Body of pancreas (tissue), 4 donors: ENCODE measurements at places on chromosomes 1 and 21. TPM values are rescaled to one million over a fixed set of nuclear protein-coding genes. Genes with fewer than 3 reads are reported as not detected.
A peak's percentile ranks its signal among the peaks of the same experiment; 100 is the strongest.

HRNR gene
- total RNA-seq: not detected

SLC22A15 gene
- 7.9 TPM for total RNA-seq

FCRL4 gene
- not detected for total RNA-seq

MROH9 gene
- total RNA-seq: not detected

CYP4X1 gene
- 14.2 TPM for total RNA-seq

TMED5 gene
- 31.1 TPM for total RNA-seq

ETV3L gene
- not detected for total RNA-seq

C1QTNF12 gene
- not detected for total RNA-seq

DDR2 gene
- 7.8 TPM for total RNA-seq

LRRC3 gene
- total RNA-seq: 1.0 TPM

HES3 gene
- not detected for total RNA-seq

DNA sequence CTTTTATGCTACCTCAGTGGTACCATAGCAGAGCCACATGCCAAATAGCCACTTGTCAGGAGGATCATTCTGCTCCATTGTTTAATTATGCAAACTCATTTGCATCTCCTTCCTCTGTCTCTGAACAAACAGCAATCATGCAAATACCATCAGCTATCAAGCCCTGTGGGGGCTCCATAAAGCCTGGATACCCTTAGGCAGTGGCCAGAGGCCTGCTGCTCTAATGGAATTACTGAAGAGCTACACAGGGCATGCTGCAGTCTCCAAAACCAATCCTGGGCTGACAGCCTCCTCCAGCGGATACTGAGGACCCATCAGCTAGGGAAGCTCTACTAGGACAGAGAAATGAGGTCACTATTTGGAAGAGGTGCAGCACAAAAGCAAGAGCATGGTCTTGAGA lies 376.3 kb downstream of the KCNH1 start:
- DNase-seq: no peak

DNA sequence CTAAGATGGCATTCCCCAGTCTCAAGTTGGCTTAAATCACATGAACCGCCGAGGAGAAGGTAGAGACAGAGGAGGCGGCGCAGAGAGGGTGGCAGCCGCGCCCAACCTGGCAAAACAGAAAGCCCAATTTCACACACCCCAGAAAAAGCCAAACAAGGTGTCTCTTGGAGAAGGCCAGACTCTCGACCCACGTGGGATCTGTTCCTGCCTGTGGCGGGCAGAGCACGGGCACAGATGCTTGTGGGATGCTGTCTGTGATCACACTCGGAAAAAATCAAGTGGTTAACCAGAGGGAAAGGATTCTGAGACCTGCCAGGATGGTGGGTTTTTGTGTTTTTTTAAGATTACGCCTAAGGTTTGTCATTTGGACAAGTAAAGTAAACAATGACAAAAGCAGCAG lies 80.7 kb downstream of the MRPL37 start:
- DNase-seq: no peak

DNA sequence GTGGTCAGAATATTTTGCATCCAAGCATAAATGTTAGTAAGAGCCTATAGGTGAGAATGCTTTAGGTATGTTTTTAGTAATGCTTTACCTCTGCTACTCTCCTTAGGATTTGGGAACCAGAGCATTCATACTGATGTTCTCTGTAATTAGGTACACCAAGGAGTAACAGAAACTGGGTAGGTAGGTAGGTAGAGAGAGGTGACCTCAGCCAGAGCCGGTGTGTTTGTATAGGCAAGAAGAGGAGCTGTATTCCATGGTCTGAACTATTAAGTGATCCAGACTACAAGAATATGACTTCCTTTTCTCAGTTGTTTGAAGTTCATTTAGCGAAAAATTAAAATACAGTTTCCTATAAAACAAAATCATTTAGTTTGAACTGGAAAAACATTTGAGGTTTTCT lies 108.5 kb downstream of the SDCCAG8 start:
- no peak for DNase-seq

DNA sequence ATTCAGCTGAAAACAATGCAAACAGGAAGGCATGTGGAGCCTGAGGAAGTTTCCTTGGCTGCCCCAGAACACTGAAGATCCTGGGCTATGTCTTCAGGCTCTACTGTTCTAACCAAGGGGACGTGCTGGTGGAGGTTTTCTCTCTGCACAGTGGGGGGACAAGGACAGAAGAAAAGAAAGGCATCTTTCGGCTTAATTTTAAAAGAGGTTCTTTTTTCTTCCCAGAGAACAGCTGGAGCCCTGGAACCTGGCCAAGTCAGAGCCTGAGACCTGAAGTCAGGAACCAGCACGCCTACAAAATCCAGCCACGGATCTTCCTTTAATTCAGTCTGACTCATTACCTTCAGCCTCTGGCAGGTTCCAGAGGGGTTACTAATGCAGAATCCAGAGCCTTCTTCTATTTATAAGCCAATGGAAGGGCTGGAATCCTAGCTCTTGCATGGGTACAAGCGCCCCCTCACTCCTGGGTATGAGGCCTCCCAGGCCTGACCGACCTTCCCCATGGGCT lies 19.8 kb downstream of the CTNNBIP1 start:
- DNase-seq: peak; percentile 68

GRCh38 chr1:10771789-10772188 lies 24.7 kb downstream of the CASZ1 start:
- DNase-seq: no peak

GRCh38 chr1:246280551-246280950 lies 226.5 kb downstream of the SMYD3 start:
- no peak for DNase-seq

- DNase-seq: no peak
Measured at GRCh38 chr21:40618191-40618973, 228.6 kb downstream of the DSCAM start.

- DNase-seq: no peak
Measured at GRCh38 chr1:92425617-92426016, 61.1 kb downstream of the GFI1 start.

GRCh38 chr1:204065174-204065985 lies 7.5 kb upstream of the SOX13 start:
- no peak for DNase-seq

- DNase-seq: peak; percentile 11
Measured at GRCh38 chr1:18539171-18539570, 58.4 kb downstream of the KLHDC7A start.

DNA sequence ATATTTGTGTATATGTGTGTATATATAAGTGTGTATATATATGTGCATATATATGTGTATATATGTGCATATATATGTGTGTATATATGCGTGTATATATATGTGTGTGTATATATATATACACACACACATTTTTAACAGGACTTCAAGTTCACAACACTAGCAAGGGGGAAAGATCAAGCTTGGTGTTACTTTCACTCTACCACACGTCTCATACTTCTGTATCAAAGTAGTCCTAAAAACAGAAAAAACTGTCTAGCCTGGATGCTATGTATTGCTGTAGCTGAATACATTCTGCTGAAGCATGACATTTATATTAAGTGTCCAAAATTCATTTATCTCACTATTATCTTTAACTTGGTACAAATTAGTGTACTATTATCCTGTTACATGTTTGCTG lies 17.9 kb upstream of the ATP6V1G3 start:
- no peak for DNase-seq

DNA sequence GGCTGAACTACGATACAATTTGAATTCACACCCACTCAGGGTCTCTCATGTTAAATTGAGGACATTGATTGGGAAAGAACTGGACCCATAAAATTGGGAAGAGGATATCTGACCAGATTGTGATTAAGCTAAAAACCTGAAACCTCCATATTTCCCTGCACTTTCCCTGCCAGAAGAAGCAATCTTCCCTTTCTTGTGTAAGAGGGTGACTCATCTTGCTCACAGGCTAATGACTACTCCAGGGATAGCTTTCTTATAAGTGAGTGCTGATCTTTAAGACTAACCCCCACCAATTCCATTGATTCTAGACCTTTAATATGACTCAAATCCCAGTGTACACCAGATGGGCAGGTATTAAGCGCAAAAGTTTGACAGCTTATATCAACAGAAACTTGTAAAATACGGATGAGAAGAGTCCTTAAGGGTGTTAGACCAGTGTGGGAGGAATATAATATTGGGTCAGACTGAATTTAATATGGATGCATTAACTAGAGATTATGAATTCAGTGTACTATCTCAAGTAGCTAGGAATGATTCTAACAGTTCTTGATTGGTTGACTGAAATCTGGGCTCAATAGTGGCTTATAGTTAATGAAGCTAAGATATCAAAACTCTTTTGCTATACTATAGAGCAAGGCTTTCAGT lies 12.1 kb upstream of the SGIP1 start:
- DNase-seq: no peak

GRCh38 chr21:34797921-34798535 lies 129.2 kb downstream of the CLIC6 start:
- no peak for DNase-seq

DNA sequence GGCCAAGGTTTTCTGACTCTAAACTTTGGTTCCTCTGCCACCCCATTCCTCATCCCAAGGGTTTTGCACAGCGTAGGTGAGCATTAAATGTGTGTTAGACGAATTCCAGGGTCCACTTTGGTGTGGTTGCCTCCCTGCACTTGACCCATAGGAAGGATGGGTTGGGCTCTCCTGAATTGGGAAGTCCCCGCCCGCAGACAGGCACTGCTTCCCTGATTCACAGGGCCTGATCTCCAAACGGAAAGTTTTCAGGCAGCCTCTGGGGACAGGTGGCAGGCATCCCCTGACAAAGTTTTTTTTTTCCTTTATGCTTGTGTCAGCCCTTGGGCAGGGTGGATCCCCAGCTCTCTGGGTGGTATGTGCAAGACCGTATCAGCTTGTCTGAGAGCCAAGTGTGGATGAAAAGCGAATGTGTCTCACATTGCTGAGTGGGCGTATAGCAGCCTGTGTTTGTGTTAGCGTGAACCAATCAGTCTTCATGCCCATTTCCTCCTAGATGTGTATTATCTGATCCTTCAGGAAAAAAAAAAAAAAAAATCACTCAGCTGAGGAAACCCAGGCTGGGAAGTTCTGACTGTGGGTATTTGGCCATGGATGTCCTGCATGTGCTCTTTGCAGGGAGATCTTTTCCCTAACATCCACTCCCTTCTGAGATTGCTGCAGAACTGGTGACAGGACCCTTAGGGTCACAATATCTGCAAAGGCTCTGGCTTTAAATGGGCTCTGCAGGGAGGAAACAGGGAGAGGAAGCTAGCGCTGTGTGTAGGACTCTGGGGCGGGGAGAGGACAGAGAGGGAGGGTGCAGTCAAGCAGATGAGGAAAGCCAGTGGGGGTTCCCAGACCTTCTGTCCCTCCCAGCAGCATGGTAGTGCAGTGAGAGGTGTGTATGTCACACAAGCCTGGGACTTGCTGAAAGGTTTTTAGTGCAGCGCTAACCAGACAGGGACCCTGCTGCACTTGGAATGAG lies 42.2 kb upstream of the TRABD2B start:
- no peak for DNase-seq

GRCh38 chr21:44727321-44727720 lies 15.9 kb upstream of the TSPEAR start:
- DNase-seq: no peak

DNA sequence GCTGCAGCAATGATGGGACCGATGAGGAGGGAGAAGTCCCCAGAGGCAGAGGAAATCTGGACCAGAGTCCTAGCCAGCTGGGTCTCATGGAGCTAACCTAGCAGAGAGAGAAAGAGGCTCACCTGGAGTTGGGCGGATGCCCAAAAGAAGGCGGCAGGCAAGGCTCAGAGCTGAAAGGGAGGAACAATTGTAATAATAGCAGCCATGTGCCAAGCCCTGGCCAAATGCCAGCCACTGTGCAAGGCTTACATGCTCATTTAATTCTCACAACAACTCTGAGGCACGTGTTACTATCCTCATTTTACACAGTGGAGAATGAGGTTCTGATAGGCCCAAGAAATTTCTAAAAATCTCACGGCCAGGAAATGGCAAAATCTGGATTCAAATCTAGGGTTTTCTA lies 50.0 kb upstream of the ZNF648 start:
- peak; percentile 26 for DNase-seq

DNA sequence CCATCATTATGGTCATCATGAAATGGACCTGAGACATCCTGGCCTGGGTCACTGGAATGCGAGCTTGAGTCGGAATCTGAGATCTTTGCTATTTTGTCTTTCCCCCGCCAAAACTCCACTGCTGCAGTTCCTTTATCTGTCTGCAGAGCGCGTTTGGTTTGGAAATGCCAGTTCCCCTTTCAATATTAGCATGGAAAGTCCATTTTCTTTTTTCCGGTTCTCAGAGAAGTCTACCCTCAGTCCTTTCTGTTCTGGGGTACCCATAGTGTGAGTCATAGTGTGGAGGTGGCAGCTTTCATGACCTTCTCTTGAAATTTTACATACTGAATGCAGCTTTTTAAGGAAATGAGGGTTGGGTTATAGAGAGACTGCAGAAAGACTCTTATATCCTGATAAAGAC lies 14.6 kb downstream of the CACNA1E start:
- no peak for DNase-seq

GRCh38 chr21:32599091-32599490 lies 13.1 kb downstream of the CFAP298 start:
- DNase-seq: no peak

DNA sequence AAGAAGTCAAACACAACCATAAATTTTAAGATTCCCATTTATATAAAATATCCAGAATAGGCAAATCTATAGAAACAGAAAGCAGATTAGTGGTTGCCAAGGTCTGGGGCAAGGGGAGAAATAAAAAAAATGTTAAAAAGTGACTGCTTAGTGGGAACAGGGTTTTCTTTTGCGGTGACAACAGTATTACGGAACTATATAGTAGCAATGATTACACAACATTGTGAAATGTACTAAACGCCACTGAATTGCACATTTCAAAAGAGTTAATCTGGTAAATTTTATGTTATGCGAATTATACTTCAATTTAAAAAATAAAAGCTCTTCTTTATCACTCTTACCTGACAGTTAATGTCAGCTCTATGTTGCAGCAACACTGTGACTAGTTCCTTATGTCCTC lies 105.2 kb downstream of the ACBD6 start:
- no peak for DNase-seq

- peak; percentile 42 for DNase-seq
Measured at GRCh38 chr21:41508415-41509144, 622 bp upstream of the TMPRSS2 start.

DNA sequence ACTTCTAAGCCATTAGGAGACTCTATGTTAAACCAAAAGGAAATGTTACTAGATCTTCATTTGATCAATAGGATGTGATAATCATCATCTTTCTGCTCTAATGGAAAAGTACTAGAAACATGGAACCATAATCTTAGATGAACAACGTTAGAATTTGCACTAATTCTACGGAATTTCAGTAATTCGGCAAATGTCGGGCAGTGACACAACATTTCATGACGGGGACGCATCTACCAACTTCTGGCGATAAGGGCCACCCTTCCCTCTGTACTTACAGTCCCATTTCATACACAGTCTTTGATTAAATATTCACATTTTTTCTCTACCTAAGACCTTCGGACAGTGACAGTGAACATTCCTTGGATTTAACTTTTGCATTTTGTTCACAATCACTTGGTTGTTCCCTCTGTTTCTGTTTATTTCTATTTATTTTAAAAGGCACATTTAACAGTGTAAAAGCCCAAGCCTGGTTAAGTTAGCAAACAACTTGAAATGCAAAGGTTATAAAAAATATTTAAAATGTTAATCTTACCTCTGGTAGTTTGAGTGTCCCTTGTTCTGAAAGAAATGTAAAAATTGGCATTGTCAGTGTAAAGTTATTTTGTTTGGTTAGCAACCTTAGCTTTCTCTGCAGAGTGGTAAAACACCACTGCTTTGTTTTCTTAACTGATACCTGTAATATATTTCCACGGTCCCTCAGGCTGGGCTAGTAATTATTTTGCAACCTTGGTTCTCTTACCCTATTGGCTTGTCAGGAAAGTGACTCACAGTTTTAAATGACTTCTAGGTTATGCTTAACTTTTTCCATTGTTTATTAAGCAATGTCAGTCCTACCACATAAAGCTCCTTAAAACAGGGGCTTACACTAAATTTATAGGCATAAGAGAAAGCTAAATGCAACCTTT lies 276.9 kb downstream of the VAV3 start:
- no peak for DNase-seq

- no peak for DNase-seq
Measured at GRCh38 chr1:69404486-69404885, 163.2 kb upstream of the LRRC7 start.
